ENCODE measurements at places on chromosomes 3 and 15.

DNA sequence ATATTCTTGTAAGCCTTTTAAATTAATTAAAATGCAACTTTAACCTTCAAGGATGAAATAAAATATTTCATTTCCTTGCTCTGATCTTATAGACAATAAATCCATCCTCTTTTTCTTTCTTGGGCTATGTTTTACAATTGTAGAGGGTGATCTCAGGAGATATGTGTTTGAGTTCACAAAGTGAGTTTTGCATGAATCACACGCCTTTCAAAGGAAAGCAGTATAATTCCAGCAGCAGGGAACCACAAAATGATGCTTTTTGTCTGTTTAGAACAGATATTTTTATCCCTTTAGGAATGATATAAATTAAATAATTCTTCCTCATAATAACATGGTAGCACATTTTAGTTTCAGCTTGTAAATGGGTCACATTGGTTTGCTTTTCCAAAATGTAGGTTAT, 191.2 kb downstream of the SEMA6D start:
- DNase-seq: no peak

DNA sequence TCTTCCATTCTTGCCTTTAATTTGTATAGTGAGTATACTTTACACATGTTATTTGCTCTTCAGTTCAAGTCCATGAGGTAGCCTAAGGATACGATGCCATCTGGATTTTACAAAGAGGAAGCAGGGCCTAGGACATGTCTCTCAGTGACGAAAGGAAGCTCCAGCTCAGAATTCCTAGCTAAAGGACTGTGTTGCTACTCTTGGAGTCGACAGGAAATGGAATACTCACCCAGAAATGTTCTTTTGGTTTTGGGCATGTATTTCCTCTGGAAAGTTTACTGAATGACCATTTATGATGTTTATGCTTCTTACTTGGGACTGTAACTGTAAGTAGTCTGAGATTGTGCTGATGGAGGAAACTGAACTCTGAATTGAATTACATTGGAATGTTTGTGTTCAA, 12.5 kb downstream of the OXNAD1 start:
- DNase-seq: no peak

DNA sequence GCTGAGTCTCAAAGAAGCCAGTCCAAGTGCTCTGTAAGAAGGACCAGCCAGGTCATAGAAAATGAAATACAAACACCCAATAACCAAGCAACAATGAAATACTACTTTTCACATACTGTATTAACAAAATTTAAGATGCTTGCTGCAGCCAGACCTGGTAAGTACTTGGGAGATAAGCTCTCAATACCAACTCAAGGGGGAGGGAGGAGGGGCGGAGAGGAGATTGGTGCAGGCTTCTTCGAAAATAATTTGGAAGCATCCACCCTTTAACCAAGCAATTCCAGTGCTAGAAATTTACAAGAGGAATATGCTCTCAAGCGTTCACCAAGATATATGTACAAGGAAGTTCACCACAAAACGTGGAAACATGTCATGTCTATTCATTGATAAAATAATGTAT, 7.6 kb upstream of the LRRC2 start:
- no peak for DNase-seq

DNA sequence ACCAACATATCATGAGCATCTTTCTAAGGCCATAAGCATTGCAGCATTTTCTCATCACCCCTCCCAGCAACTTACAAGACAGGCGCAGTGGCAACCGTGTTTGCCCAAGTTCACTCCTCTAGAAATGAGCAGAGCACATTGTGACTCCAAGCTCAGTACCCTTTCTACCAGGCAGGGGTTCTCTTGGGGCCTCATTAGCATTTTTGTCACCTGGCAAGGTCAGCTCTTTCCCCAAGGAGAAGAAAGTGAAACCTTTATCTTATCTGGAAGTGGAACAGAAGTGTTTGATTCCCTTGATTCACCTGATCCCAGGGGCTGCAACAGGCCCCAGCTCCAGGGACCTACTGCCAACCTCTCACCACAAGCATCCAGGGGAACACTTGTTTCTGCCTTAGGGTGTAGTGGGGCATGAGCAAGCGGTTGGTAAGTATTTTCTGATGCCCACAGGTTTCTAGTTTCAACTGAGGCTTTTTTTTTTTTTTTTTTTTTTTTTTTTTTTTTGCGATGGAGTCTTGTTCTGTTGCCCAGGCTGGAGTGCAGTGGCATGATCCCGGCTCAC, 44.0 kb upstream of the HERC1 start:
- DNase-seq: no peak

DNA sequence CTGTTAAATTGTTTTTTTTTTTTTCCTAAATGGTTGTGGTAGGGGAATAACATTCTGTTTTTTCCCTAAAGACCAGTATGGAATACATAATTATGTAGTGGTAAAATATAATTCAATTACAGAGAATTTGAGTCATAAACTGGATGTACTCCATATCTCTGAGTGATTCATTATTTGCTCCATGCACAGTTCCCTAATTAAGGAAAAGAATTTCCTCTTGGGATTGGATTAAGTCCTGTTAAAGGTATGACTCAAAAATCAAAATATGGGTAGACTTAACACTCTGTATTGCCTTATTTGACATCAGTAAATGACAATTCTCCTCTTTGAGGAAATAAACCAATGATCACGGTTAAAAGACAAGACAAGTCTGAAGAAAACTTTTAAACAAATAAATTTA, 78.0 kb upstream of the KCNH8 start:
- no peak for DNase-seq

- DNase-seq: no peak
Measured at GRCh38 chr3:28243424-28244106, 2.1 kb downstream of the CMC1 start.

DNA sequence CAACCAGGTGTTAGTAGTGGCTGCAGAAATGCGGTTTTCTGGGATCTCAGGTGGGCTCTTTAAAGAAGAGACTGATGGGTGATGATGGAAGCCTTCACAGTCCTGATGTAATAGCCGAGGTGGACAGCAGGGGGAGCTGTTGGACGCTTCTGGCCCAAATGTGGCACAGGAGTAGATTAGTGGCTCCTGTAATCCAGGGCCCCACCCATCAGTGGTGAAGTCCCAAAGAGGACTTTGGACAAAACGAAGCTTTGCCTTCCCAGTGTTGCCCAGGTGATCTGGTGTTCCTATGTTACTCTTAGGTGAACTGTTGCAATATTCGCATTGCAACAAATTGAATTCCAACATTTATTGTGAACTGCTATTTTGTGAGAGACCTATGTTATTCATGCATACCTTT, 31.8 kb upstream of the MYZAP start:
- DNase-seq: peak; percentile 84

DNA sequence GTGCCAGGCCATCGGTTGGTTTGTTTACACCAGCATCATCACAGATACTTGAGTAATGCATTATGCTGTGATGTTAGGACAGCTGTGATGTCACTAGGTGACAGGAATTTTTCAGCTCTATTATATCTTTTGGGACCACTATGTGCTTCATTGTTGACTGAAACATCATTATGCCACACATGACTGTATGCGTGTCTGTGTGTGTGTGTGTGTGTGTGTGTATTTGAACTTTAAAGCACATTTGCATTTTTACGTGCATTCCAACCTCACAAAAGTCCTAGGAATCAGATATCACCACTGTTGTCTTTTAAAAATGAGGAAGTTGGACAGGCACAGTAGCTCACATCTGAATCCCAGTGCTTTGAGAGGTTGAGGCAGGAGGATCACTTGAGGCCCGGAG, 223.0 kb downstream of the TBL1XR1 start:
- DNase-seq: no peak

GRCh38 chr3:193757457-193757856, 164.4 kb downstream of the OPA1 start:
- no peak for DNase-seq

DNA sequence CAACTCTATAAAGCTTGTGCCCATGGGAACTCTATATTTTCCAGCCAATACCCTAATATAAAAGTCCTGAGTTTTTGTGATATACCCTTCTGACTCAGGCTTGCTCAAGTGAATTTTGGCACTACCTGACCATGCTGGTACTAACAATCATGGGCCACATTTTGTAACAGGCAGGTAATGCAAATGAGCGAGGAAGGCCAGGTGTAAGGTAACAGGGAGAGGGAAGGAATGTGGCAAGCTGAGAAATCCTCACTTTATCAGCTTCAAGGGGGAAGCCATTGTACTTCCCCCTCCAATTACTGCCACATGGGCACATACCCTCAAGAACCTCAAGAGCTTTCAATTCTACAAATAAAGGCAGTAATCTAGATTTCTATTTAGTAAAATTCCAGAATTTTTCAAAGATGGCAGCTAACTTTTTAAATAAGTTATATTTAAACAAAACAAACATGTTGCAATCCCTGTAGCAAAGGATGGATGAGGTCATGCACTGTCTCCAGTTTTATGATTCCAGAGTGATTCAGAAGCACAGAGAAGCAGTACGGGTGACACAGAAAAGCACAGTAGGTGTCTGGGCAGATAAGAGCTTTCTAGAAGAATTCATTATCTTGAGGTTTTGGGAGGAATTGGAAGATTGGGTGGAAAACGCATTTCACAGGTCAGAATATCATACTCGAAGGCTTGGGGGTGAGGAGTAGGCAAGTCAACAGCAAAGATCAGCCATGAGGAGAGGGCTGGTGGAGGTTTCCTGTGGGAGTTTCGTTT, 87.6 kb downstream of the FOXP1 start:
- DNase-seq: peak; percentile 68

DNA sequence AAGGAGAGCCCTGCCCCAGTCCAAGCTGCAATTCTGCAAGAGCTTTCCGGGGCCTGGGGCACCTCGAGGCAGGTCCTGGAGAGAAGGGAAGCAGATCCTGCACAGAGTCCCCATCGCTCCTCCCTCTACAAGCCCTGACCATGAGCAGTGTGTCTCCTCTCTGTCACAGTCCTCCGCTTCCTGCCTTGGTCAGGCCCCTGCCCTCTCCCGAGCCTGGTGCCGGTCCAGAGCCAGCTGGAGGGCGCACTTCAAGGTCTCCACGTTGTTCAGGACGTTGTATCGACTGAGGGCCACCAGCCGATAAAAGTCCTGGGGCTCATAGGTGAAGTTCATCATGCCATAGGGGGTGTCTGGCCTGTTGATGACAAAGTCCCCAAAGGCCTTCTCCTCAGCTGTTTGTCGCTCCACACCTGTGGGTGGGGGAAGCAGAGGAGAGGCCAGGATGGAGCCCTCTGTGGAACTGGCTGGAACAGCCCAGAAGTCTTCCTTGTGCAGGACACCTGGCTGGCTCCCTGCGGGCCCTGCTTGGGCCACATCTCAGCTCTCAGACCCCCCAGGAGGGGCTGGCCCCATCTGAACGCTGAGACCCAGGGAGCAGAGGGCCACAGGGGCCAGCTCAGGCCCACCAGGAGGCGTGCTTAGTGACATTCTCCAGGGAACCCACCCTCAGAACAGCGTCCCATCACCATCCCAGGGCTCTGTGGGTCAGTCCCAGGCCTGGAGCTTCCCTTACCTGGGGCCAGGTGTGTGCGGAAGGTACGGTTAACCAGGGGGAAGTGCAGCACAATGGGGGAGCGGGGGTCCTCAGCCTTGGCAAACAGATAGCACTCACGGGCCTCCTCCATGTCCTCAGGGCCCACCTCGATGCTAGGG, 14.4 kb downstream of the PLA2G4F start:
- no peak for DNase-seq

DNA sequence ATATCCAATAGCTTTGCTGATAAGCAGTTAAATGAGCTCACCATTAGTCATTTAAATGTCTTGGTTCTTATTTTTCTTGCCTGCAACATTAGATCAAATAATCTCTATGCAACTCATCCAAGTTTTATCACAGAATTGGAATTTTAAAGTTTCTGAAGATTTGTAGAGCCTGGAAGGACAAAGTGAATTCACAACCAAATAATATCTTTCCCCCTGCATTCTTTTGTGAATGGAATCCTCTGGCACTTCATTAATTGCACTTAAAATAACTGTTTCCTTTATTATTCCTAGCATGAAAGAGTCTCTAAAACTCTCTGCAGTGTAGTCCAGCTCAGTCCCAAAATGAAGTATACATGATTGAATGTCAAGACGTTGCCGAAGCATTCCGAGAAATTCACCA, 345.6 kb upstream of the TGFBR2 start:
- DNase-seq: no peak

GRCh38 chr3:80158332-80158731, 390.5 kb upstream of the ROBO1 start:
- no peak for DNase-seq

DNA sequence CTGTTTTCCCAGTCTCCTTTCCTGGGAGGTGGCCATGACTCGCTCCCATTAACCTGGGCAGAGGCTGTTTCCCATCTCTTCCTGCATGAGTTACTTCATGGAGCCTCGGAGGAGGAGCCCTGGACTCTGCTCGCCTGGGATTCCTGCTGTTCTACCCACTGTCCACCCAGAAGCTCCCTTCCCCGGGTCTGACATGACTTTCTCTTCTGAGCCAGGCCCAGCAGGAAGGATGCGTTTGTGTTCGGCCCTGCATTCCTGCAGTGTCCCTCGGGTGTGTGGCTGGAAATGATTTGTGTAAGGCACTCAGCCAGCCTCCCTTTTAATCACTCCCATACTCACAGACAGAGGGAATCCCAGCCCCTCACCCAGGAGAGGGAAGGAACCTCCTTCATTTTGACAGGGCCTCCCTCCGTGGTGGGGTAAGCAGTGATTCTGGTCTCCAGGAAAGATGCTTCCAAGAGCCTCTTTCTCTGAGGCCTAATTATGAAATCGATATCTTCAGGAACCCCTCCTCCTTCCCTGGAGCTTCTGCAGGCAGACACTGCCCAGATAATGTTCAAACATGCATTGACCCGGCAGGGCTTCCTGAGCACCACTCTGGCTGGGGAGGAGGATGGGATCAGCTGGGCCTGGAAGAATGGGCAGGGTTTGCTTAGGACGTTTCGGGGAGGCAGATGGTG, 41.6 kb upstream of the DLG1 start:
- DNase-seq: no peak

DNA sequence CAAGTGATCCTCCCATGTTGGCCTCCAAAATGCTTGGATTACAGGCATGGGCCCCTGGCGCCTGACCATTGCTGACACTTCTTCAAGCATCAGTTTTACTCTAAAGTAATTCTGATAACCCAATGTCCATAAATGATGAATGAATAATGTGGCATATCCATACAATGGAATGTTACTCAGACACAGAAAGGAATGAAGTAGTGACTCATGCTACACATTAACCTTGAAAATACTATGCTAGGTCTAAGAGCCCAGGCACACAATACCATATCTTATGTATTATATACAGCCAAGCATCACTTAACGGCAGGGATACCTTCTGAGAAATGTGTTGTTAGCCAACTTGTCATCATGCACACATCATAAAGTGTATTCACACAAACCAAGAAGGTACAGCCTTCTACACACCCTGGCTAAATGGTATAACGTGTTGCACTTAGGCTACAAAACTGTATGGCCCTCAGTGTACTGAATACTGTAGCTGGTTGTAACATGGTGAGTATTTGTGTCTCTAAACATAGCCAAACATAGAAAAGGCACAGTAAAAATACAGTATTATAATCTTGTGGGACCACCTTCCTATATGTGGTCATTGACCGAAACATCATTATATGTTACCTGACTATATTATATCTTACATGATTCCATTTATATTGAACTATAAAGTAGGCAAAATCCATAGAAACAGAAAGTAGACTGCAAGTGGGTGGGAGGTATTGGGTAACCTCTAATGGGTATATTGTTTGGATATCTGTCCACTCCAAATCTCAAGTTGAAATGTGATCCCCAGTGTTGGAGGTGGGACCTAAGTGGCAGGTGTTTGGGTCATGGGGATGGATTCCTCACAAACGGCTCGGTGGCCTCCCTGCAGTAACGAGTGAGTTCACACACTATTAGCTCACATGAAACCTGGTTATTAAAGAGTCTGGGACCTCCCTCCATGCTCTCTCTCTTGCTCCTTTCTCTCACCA, 31.4 kb downstream of the MKRN2 start:
- DNase-seq: no peak

Data from urothelium cell line (cell line).